ENCODE measurements at places on chromosomes 7 and 10.

- no peak for ATAC-seq
Observed at GRCh38 chr10:4202938-4203337, 417.9 kb upstream of the KLF6 start.

DNA sequence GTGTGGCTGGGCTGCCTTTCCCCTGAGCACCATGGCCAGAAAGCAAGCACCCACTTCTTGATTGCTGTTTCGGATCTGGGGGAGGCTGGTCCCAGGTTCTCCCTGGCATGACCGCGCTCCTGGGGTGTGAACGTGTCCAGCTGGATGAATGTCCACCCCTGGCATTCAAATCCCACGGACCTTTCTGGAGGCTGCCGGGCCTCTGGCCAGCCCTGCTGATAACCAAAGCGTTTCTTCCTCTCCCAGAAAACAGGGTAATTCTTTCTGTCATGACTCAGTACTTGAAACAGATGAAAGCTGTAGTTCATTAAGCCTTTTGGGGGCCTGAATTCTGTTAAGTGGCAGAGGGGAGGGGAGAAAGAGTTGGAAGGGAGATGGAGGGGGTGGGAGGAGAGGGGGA, 73.1 kb upstream of the SAMD8 start:
- no peak for ATAC-seq

DNA sequence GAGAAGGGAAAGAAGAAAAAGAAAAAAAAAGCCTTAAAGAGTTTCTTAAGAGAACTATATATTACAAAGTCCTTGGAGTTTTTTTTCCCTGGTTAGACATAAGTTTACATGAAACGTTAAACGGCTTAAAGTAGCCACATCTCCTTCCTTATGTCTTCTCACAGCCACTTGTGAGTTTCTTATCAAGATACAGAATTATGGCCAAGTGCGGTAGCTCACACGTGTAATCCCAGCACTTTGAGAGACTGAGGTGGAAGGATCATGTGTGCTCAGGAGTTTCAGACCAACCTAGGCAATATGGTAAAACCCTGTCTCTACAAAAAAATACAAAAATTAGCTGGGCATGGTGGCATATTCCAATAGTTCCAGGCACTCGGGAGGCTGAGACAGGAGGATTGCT, 54.3 kb downstream of the IKZF1 start:
- no peak for ATAC-seq

DNA sequence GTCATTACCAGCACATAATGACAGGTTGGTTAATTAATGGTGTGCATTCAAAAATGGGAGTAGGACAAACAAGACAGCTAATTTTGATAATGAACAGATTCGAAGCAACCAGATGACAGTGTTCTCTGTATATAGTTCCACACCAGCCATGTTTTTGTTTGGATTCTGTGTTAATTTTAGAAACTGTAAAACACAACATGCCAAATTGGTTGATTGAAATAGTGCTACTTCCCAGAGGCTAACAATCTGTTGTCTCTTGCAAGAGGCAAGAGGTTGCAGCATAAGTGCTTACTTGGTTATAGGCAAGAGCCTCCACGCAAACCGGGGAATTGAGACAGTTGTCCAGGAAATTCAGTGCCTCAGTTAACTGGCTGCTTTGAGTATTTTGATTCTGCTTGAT, 170.2 kb upstream of the HABP2 start:
- no peak for ATAC-seq

DNA sequence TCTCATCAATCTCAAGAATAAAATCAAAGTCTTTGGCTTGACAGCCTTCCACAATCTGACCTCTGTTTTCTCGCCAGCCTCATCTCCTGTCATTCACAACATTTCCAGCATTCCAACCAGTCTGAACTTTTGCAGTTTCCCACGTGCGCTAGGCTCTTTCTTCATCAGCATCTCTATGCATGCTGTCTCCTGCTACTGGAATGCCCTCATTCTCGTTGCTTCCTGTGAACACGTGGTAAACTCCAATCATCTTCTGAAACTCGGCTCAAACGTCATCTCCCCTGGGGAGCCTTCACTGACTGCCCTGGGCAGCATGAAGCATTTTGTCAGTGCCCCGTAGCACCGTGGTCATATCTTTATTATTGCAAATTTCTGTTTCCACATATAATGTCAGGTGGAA, 12.2 kb upstream of the RSBN1L start:
- ATAC-seq, result no peak

- ATAC-seq, result no peak
Observed at GRCh38 chr10:47380341-47381102, 3.6 kb downstream of the ZNF488 start.

DNA sequence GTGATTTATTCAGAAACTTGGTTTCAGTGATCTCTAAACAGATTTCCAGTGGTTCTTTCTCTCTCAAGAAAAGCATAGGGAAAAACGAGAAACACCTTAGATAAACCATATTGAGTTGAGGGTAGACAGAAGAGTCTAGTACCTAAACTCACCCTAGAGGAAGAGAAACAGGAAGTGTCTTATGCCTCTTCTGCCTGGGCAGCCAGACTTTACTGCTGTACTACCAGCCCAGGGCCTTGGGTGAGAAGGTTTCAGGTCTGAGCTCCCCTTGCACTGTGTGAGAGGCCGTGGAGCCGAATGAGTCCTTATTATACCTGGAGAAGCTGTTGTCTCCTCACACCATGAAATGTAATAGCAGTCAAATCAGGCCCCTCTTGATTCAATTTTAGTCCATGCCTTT, 18.2 kb downstream of the HIF1AN start:
- no peak for ATAC-seq

- ATAC-seq, result no peak
Observed at GRCh38 chr10:32266979-32267378, 80.0 kb downstream of the EPC1 start.

DNA sequence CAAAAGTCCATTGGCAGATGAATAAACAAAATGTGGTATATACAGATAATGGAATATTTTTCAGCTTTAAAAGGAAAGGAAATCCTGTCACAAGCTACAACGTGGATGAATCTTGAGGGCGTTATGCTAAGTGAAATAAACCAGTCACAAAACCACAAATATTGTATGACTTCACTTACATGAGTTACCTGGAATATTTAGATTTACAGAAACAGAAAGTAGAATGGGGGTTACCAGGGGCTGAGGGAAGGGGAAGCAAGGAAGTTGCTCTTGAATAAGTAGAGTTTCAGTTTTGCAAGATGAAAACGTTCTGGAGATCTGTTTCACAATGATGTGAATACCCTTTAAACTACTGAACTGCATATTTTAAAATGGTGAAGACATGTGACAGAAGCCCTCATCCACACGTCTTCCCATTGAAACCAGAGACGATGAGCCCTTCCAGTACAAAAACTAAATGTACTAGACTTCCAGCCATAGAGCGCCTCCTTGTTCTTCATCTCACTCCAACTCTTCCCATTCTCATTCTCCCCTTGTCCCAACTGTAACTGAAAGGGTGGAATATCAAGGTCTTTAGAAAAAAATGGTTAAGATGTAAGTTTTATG, 62.4 kb downstream of the MICU1 start:
- ATAC-seq, result peak; percentile 89

Data from stimulated activated memory B cell treated with anti-CD40 and anti-IgM and Interleukin-4, amounts not matched to agents 10 μg/mL and 1 μg/mL and 100 μg/mL, for 72 hours (primary cell).